Astrocyte (in vitro differentiated cells and primary cell): ENCODE measurements at places on chromosomes 16 and 17.

GRCh38 chr17:36545077-36545464 lies 352 bp downstream of the GGNBP2 start:
- no peak for DNase-seq

DNA sequence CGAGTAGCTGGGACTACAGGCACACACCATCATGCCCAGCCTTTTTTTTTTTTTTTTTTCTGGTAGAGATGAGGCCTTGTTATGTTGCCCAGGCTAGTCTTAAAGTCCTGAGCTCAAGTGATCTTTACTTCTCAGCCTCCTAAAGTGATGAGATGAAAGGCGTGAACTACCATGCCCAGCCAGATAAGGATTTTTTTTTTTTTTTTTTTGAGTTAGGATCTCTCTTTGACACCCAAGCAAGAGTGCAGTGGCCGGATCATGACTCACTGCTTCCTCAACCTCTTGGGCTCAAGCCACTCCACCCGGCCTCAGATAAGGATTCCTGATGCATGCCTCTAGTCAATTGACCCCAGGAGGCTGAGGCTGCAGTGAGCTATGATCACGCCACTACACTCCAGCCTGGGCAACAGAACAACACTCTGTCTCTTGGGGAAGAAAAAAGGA lies 11.2 kb upstream of the PLEKHG4 start:
- peak; percentile 95 for DNase-seq

- DNase-seq = no peak
Measured at GRCh38 chr17:19991252-19991885, 13.7 kb upstream of the AKAP10 start.

GRCh38 chr16:27421961-27422740 lies 20.2 kb downstream of the IL21R start:
- no peak for DNase-seq

GRCh38 chr16:48353565-48354163 lies 31.5 kb downstream of the SIAH1 start:
- DNase-seq = peak; percentile 55
